ENCODE measurements at places on chromosomes 2 and 18.

DNA sequence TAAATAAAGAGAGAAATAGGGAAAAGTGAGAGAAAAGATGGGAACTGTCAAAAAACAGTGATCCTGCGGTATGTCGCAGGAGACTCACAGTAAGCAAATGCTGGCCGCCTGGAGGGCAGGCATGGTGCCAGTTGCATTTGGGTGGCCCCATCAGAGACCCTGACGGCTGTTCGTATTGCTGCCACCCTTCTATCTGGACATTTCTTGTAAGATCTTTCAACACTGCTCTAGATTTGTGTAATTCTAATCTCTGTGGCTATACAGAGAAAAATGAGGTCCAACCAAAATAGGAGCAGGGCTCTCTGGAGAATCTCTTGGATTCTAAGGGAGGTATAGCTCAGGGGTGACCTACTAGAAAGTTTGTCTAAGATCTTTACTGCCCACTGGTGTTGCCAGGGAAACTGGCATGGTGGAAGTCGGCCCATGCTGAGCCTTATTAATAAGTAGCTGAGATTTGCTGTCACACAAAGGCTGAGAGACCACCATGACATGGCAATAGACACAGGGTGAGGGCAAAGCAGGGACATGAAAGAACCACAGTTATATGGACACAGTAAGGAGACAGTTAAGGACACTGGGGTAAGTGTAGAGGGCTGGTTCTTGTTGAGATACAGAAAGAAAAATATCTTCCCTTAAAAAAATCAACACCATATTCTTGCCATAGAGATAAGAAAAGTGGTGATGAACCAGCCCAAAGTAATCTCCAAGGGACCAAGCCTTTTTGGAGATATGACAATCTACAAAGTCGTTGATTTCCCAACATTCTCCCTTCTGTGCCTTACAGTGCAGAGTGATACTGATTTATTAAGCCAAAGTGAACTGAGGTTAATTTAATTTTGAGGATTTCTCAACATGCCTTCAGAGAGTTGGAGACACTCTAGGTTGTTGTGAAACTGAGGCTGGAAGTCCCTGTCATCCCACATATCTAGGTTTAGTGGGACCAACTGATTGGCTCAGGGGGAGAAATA, 26.4 kb upstream of the FZD7 start:
- DNase-seq: no peak

DNA sequence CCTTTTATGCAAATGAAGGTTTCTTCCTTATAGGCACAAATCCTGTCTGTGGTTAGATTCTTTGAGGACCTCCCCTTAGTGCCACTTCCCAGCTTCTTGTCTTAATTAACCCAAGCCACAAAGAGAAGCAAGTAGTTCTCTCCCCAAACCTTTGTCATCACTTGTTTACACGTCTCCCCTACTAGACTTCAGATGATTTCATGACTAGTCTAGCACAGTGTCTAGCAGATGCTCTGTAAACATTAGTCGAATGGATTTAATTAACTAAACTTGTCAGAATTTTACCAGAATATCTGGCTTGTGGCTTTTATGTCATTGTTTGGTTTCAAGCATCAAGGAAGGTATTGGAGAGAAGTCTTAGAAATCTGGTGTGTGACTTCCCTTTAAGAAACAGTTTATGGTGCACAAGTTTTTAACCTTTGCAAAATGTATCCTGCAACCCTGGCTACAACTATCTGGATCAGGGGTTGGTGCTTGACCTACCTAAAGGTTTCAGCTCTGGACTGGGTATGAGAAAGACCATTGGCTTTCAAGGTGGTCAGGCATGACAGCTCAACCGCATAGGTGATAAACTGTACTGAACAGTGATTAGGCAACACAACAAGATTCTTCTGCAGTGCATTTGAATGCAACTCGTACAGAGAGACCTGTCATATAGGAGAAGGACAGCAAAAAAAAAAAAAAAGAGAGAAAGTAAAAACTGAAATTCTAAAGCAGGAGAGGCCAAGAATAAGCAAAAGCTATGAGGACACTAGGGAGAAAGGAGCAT, 93.2 kb upstream of the CCDC150 start:
- no peak for DNase-seq

GRCh38 chr2:204539019-204539385, 6.3 kb upstream of the PARD3B start:
- DNase-seq: no peak

DNA sequence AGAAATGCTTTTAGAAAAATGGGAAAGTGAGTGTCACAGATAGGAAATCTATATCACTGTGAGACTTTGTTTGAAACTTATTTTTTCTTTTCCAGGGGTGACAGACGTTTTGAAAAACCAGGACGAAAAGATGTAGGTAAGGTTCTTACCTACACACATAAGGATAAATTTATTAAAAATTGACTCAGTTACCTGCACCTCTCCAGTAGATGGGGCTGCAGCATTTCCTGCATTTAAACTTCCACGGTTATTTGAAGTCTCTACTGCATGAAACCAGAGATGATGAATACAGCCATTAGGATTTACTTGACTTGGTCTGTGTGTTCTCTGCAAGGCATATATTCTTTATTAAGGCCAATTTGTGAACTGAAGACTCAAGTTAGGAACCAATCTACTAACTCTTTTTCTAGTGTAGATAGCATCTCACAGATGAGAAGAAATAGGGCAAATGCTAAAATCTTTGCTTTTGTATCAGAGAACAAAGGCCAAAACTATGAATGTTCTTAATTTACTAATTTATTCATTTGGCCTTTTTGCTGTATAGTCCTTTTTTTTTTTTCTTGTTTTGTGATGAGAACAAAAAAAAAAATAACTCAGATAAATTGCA, 15.0 kb downstream of the KCNJ13 start:
- no peak for DNase-seq

GRCh38 chr18:24051031-24051947, 36.7 kb downstream of the TTC39C start:
- DNase-seq: no peak

DNA sequence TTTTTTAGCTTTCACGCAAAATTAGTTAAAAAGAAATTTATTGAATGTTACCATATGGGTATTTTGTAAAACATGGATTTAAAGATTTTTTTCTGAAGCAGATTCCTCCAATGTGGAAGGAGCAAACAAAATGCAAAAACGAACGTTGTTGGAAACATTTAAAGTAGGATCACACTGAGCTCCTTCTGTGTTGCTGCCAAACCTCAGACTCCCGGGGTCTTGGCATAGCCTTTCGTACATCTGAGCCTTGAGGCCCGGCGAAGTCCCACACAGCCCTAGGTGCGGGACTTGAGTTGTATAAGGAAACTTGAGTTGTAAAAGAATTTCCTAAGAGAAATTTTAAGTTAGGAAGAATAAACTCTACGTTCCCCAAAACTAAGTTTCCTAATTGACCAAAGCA, 52.0 kb upstream of the CD226 start:
- DNase-seq: no peak

- no peak for DNase-seq
Measured at GRCh38 chr18:71583252-71583651, 960.9 kb downstream of the CBLN2 start.

All from GM04504 (cell line).